ENCODE measurements at places on chromosomes 7 and 10.

- DNase-seq: no peak
Observed at GRCh38 chr10:37855636-37856035, 1.8 kb downstream of the ZNF248 start.

DNA sequence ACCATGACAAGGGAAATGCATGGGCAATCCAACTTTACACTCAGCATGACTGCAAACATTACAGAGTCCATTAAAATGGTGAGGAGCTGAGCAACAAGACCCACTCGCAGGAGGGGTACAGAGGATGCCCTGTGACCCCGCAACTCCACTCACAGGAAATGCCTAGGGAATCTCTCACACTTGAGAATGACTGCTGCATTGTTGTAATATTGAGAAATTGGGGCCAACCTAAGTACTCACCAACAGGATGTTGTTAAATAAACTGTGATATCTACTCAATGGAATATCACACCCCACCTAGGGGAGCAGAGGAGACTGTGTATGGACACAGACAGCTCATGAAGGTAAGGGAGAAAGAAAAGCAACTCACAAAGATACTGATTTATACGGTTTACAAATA, 53.4 kb upstream of the CAMK2B start:
- no peak for DNase-seq

DNA sequence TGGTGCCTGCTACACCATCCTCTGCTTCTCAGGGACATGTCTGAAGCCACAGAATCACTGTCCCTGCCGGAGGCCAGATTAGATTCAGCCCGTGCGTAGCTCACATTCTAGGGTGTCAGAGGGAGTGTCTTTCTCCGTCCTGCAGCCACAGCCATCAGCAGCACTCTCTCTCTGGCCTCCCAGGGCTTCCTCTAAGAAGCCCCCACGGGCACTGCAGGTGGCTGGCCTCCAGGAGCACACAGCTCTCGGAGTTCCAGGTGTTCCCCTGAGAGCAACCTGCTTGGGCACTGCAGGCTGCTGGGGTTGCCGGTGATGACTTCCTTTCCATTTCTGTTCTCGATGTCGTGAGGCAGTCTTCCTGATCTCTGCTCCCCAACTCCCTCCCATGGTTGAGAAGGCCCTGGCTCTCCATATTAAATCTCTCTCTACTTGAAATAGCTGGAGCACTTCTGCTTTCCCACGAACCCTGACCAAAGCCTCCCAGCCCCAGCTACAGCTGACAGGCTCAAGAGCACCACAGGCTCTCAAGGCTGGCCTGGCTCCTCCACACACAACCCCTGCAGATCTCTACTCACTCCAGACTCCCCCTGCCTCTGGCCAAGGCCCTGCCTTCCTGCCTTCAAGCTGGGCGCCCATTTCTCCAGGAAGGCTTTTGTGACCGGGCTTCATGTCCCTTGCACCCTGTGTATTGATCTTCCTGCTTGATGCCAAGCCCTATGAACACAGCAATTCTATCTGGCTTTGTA, 49.0 kb upstream of the TMEM72 start:
- DNase-seq: no peak

DNA sequence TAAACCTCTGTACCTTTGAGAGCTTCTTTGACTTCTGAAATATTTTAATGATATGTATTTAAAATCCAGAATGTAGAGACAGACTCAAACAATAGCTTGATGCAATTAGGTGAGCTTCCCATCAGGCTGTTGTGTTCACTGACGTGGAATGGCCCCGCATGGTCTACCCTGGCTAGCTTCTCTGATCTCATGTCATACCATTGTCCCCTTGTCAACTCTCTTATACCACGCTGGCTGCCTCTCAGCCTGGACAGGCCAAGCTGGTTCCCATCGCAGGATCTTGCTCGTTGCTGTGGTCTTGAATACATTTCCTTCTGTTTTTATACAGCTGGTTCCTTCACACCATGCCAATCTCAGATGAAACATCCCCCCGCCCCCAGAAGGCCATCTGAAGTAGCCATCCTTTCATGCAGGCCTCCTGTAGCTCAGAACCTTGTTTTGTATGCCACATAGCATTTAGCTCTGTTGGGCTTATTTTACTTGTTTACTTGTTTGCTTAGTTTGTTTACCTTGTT, 84.2 kb downstream of the FANK1 start:
- no peak for DNase-seq

GRCh38 chr10:17453373-17454091, 863 bp downstream of the ST8SIA6 start:
- no peak for DNase-seq

DNA sequence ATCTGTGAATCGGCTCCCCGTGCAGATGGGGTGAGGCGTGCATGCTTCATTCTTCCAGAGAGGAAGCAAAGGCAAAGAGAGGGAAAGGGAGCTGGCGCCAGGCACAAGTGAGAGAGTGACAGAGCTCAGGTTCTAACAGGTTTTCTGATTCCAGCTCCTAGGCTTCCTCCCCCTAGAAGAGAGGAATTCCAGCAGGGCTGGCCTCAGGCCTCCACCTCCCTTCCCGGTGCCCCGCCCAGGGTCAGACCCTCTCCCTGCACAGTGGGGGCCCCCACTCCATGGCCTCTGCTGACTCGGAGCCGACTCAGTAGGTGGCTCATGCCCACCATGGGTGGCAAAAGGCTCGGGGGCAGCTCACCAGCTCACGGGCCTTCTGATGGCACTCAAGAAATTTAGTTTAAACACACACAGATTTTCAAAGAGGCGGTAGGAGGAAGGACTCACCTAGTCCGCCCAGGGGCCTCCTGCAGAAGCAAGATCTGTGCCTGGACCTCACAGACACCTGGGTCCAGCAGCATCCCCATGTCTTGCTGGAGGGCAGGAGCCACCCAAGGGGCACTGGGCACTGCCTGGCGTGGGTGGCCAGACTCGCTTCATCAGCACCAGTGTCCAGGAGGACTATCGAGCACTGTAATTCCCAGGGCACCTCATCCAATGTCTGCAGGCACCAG, 183.5 kb downstream of the MAD1L1 start:
- DNase-seq: no peak

GRCh38 chr10:70974351-70974901, 86.1 kb upstream of the PCBD1 start:
- no peak for DNase-seq

- no peak for DNase-seq
Observed at GRCh38 chr7:89760690-89761089, 393.6 kb upstream of the STEAP1 start.

DNA sequence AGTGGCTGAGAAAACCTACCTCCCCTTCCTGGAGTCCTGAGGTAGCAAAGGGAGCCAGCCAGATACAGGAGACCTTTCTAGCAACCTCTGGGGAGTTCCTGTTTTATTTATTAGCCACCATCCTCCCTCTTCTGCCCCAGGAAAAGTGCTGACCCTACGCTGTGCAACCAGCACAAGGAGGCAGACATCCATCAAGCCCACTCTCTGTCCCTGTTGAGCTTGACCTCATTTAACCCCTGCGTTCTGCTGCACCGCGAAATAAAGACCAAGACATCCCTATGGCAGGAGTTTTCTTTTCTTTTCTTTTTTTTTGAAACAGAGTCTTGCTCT, 25.3 kb upstream of the ANKRD2 start:
- no peak for DNase-seq

DNA sequence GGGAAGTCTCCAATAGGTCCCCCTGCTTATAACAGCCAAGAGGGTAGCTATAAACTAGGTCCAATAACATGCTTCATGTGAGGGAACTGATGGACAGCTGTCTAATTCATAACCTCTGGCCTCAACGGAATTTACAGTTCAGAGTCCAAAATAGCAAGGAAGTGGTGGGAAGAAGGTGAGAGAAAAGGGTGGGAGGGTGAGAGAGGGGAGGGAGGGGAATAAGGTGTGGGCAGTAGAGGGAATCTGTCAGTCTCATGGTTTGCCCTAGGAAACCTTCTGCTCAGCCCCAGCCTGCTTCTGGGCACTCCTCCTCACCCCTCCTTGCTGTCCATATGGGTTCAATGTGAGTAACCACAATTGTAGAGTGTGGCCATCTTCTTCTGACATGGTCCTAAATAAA, 133.4 kb upstream of the ADO start:
- DNase-seq: no peak

DNA sequence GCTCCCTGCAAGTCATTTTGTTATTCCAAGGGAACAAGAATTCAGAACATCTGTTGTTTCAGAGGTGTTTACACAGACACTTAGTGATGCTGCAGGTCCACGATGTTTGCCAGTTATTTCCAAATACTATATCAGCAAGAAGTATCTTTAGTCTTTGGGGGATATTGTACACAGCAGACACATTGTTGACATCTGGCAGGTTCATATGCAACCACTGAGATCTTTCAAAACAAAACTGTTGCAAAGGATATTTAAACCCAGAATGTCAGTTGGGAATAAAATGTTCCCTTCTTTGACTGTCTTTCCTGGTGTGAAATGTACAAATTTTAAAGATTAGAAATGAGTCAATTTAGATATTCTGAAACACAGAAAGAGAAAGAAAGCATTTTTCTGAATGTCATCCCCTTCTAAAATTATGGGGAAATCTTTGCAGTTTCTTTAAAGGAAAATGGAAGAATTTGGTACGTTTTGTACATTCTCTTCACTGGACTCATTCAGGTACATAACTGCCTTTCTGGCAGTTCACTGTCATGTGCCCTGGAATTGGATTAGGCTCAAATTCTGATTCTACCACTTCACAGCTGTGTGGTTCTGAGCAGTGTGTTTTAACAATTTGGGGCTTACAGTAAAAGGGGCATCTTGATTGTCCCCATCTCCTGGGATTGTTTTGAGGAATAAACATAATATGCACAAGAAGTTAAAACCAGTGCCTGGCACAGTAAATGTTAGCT, 40.3 kb upstream of the CELF2 start:
- no peak for DNase-seq

Measured in head of caudate nucleus (tissue), 42 donors.